ENCODE measurements at places on chromosomes 6 and 20.

GRCh38 chr6:37952027-37952426, 132.5 kb downstream of the ZFAND3 start:
- no peak for DNase-seq

DNA sequence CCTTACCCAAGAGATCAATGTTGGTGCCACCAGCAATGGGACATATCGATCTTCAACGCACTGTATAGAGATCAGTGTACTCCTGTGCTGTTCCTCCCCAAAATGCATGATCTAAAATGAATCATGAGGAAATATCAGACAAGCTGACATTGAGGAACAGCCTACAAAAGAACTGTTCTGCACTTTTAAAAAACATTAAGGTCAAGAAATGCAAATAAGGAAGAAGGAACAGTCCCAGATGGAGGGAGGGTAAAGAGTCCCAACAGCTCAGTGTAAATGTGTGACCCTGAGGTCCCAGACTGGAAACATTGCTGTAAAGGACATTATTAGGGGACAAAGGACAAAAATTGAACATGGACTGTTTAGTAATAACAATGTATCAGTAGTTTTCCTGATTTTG, 24.3 kb upstream of the XRN2 start:
- no peak for DNase-seq

- no peak for DNase-seq
These were observed 3.6 kb downstream of the C6orf52 start for GRCh38 chr6:10690651-10691445.

GRCh38 chr6:68108233-68108835, 526.7 kb upstream of the ADGRB3 start:
- DNase-seq = no peak

- DNase-seq = no peak
These were observed 44.1 kb downstream of the SAMD3 start for GRCh38 chr6:130178692-130179091.

DNA sequence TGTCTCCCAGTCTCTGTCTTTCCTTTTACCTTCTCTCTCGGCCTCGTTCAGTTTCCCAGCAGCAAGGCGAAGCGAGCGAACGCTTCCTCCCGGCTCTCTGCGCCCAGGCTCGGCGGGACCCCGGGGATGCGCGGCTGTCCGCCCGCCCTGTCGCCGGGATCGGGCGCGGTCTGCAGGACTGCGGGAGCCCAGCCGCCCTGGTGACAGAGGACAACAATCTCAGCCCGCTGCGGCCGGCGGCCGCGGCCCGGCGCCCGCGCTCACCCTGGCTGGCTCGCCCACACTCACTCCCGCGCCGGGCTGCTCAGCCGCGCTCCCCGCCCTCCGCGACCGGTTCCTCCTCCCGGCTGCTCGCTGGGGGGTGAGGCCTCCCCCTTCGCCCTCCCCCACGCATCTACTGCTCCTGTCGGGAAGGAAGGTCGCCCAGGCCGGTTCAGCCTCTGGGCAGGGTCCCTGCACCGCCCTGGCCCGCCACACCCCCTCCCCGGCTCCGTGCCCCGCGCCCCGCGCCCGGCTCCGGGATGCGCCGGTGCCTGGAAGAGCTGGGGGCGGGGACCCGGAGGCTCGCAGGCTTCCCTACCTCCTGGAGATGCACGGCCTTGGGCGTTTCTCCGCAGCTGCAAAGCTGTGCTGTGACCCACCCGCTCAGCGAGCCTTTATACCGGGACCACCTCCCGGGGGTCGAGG, 410 bp downstream of the SYNE1 start:
- DNase-seq = peak; percentile 34

Data from left kidney (tissue), 8 donors.